ENCODE measurements at places on chromosomes 13 and 19.
A peak's percentile ranks its signal among the peaks of the same experiment; 100 is the strongest.

- H3K27me3 ChIP-seq, result no peaks in the 10 kb centered on the region
- peaks cover 10% of the 10 kb centered on the region for H3K4me1 ChIP-seq
- DNase-seq, result no peak
- H3K4me3 ChIP-seq, result no peak overlapping the region
- peaks cover 58% of the 10 kb centered on the region for H3K36me3 ChIP-seq
- no peak overlapping the region for H3K27ac ChIP-seq
Measured at GRCh38 chr13:51412431-51412830, 40.4 kb downstream of the INTS6 start.

- H3K27me3 ChIP-seq, result peaks cover 46% of the 10 kb centered on the region
- no peak overlapping the region for H3K27ac ChIP-seq
Measured at GRCh38 chr19:51020988-51021651, 1.6 kb upstream of the KLK10 start.

- no peaks in the 10 kb centered on the region for H3K27me3 ChIP-seq
- H3K36me3 ChIP-seq, result peaks cover 20% of the 10 kb centered on the region
- peaks cover 46% of the 10 kb centered on the region for H3K4me1 ChIP-seq
- peak overlapping the region; percentile 96 for H3K4me3 ChIP-seq
Measured at GRCh38 chr19:29715701-29716581, 880 bp upstream of the C19orf12 start.

- peaks cover 2% of the 10 kb centered on the region for H3K36me3 ChIP-seq
- H3K4me3 ChIP-seq, result no peak overlapping the region
- no peak overlapping the region for H3K27ac ChIP-seq
- peaks cover 8% of the 10 kb centered on the region for H3K4me1 ChIP-seq
Measured at GRCh38 chr19:18793144-18794028, 2.3 kb upstream of the COMP start.

DNA sequence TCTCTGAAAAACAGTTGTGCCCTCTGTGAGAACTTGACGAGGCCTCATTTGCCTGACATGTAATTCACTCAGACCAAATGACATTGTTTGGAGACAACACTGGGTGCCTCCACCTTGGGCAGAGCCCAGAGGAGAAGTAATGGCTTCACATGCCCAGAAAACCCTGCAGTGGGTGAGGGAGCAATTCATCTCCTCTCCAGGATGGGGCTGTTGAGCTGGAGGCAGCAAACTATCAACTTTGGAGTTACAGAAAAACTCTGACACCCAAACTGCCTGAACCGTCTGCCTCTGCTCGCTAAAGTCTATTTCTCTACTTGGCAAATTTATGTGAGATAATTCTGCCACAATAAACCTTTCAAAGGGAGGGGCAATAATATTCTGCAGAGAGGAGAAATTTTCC lies 146.9 kb downstream of the DCLK1 start:
- no peaks in the 10 kb centered on the region for H3K27me3 ChIP-seq
- no peak overlapping the region for H3K27ac ChIP-seq
- no peak overlapping the region for H3K4me3 ChIP-seq
- no peak for DNase-seq
- H3K4me1 ChIP-seq, result no peaks in the 10 kb centered on the region
- no peaks in the 10 kb centered on the region for H3K36me3 ChIP-seq

GRCh38 chr13:70985371-70985770 lies 877.1 kb upstream of the KLHL1 start:
- no peaks in the 10 kb centered on the region for H3K36me3 ChIP-seq
- H3K27me3 ChIP-seq, result no peaks in the 10 kb centered on the region
- no peaks in the 10 kb centered on the region for H3K4me1 ChIP-seq
- no peak overlapping the region for H3K27ac ChIP-seq

DNA sequence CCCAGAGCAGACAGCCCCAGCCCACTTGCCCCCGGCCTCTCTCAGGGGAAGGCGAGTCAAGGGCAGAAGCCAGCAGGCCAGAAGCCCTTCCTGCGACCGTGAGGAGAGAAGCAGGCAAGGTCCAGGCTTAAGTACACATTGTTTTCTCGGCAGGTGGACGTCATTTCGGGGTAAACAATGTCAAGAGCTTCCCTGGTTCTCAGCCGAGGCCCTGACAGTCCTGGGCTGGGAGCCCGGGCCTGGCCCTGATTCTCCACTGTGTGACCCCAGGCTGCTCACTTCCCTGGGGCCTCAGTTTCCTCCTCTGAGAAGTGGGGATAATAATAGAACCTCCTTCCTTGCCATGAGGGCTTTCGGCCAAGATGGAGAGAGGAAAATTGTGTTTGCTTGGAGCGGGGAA lies 19.4 kb downstream of the PLVAP start:
- H3K4me1 ChIP-seq, result no peaks in the 10 kb centered on the region
- H3K27ac ChIP-seq, result no peak overlapping the region
- H3K4me3 ChIP-seq, result no peak overlapping the region
- H3K36me3 ChIP-seq, result no peaks in the 10 kb centered on the region

GRCh38 chr13:43963726-43964125 lies 84.0 kb downstream of the LACC1 start:
- no peak overlapping the region for H3K27ac ChIP-seq
- H3K4me3 ChIP-seq, result no peak overlapping the region
- H3K27me3 ChIP-seq, result no peaks in the 10 kb centered on the region
- no peaks in the 10 kb centered on the region for H3K36me3 ChIP-seq

- H3K27me3 ChIP-seq, result no peaks in the 10 kb centered on the region
- H3K4me1 ChIP-seq, result peaks cover 43% of the 10 kb centered on the region
- H3K36me3 ChIP-seq, result peaks cover 11% of the 10 kb centered on the region
- H3K27ac ChIP-seq, result no peak overlapping the region
Measured at GRCh38 chr19:1872807-1873523, 9.6 kb upstream of the KLF16 start.

- H3K4me3 ChIP-seq, result no peak overlapping the region
- H3K27me3 ChIP-seq, result no peaks in the 10 kb centered on the region
- no peak for DNase-seq
- no peaks in the 10 kb centered on the region for H3K36me3 ChIP-seq
Measured at GRCh38 chr13:54628383-54628782, 1599.8 kb downstream of the OLFM4 start.

DNA sequence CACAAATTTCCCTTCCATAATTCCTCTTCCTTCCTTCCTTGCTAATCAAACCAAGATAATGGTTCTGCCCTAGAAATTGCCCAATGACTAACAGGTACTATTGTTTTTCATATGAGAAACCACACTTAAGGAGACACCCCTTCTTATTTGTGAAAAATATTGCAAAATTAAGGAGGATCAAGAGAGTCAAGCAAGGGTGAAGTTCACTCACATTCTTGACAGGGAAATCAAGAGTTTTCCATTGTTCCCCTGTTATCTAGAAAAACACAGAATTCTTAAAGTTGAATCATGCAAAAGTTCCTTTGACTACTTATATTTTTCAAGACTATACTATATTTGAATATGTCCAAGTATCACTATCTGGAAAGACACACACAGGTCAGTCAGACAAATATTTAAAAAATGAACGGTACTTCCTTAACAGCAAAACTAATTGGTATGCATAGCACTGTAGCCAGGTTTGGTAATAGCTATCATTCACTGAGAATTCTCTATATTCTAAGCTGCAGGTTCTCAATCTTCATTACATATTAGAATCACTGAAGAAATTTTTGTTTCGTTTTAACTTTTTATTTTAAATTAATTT lies 897.2 kb downstream of the DIAPH3 start:
- no peaks in the 10 kb centered on the region for H3K4me1 ChIP-seq
- no peaks in the 10 kb centered on the region for H3K36me3 ChIP-seq
- H3K27ac ChIP-seq, result no peak overlapping the region
- H3K27me3 ChIP-seq, result no peaks in the 10 kb centered on the region

DNA sequence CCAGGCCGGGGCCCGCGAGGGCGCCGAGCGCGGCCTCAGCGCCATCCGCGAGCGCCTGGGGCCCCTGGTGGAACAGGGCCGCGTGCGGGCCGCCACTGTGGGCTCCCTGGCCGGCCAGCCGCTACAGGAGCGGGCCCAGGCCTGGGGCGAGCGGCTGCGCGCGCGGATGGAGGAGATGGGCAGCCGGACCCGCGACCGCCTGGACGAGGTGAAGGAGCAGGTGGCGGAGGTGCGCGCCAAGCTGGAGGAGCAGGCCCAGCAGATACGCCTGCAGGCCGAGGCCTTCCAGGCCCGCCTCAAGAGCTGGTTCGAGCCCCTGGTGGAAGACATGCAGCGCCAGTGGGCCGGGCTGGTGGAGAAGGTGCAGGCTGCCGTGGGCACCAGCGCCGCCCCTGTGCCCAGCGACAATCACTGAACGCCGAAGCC lies 3.3 kb downstream of the APOE start:
- peaks cover 34% of the 10 kb centered on the region for H3K27me3 ChIP-seq
- no peak overlapping the region for H3K27ac ChIP-seq
- DNase-seq, result no peak
- peaks cover 11% of the 10 kb centered on the region for H3K4me1 ChIP-seq
- no peak overlapping the region for H3K4me3 ChIP-seq
- no peaks in the 10 kb centered on the region for H3K36me3 ChIP-seq

DNA sequence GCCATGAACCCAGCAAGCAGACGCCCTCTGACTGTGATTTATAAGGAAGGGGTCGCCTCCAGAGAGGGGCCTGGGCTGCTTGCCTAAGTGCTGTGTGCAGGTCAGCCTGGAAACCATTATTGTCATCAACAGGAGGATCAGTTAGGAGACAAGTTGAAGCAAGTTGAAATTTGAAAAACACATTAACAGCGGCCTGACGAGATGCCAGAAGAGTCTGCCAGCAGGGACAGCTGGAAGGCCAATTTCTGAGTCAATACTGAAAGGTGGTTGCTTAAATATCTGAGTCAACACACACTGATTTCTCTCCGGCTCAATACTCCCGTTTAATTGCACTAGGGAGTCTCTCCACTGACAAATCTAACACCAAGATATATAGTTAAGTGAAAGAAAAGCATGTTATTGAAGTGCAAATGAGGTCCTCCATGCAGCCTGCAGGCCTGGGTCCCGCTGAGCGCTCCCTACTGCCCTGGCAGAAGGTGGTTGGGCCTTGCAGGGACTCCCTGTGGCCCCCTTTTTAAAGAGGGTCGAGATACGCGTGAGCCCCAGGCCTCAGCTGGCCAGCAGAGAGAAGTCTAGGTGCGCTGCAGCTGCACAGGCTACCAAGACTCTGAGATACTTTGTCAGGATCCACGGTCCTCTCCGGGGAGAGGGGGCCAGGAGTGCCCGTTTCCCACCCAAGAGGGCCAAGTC lies 91.1 kb downstream of the RNASEH2B start:
- H3K36me3 ChIP-seq, result no peaks in the 10 kb centered on the region
- no peak overlapping the region for H3K27ac ChIP-seq
- DNase-seq, result no peak
- no peak overlapping the region for H3K4me3 ChIP-seq

- no peaks in the 10 kb centered on the region for H3K4me1 ChIP-seq
- DNase-seq, result no peak
- no peak overlapping the region for H3K4me3 ChIP-seq
- no peaks in the 10 kb centered on the region for H3K27me3 ChIP-seq
- no peaks in the 10 kb centered on the region for H3K36me3 ChIP-seq
- no peak overlapping the region for H3K27ac ChIP-seq
Measured at GRCh38 chr19:30783212-30783611, 411.0 kb downstream of the ZNF536 start.

DNA sequence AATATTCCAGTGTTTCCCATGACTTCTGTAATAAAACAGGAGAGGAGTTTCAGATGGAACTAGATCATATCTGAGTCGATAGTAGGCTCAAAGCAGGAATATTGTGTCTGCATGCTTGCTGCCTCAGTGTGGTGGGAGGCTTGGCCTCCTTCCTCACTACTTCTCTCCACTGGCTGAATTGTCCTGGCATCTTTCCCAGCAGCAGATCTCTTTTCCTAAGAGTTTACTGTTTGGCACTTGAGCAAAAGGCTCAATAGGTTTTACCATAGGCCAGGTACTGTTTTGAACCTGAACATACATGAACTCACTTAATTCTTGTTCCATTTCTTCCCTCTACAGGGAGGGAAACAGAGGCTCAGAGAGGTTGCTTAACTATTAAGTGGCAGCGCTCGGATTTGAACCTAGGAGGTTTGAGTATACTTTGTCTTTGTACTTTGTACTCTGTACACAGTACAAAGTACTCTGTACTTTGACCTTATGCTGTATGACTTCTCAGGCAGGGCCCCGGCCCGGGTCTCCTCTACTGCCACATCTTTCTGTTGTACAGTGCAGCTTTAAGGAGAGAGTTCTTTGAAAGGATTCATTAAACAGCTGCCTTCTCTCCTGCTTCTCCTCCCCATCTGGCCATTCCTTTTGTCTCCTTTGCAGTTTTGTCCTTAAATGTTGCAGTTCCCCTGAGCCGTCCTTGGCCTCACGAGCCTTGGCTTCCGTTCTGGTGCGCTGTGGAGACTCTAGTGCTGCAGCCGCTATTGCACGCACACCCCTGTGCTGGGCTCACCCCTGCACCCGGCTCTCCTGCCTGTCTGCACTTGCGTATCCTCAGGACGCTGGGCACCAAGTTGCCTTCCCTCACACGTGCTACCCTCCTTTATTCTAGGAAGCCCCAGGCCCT lies 8.1 kb downstream of the B3GLCT start:
- H3K36me3 ChIP-seq, result no peaks in the 10 kb centered on the region
- H3K27me3 ChIP-seq, result no peaks in the 10 kb centered on the region
- H3K4me1 ChIP-seq, result peaks cover 20% of the 10 kb centered on the region
- H3K4me3 ChIP-seq, result no peak overlapping the region

GRCh38 chr13:78736142-78736541 lies 77.2 kb upstream of the OBI1 start:
- H3K27ac ChIP-seq, result no peak overlapping the region
- H3K36me3 ChIP-seq, result no peaks in the 10 kb centered on the region
- no peak for DNase-seq
- H3K4me1 ChIP-seq, result no peaks in the 10 kb centered on the region
- H3K27me3 ChIP-seq, result peaks cover 18% of the 10 kb centered on the region

DNA sequence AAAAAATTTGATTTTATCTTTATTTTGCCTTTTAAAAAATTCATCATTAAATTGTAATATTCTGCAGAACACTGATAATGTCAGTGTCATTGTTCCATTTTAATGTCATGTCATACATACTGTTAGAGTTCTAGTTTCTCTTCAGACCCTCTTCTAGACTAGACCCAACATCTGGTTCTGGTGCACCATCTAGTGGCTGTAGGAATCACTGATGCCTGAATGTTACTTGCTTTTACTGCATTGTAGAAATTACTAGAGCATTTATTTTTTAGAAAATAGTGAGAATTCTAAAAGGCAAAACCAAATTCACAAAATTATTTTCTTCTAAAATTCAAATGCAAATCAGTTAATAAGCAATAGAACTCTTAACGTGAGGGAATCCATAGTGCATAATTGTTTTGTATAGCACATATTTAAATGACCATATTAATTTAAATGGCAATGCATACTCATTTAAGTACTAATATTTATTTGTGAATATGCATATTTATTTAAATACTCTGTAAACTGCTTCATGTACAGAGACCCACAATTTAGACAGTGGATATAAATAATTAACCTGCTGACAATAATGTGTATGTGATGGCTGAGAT lies 425.7 kb downstream of the KLF12 start:
- peak; percentile 72 for DNase-seq
- peaks cover 4% of the 10 kb centered on the region for H3K4me1 ChIP-seq
- H3K27ac ChIP-seq, result no peak overlapping the region
- no peak overlapping the region for H3K4me3 ChIP-seq
- peaks cover 17% of the 10 kb centered on the region for H3K36me3 ChIP-seq

All from activated CD8-positive, alpha-beta memory T cell treated with anti-CD3 and anti-CD28 coated beads, Interleukin-2, amount 10 ng/mL, durations not matched to agents 7 days and 5 days (primary cell).